Germinal center (tissue), 1 donor: ENCODE measurements at places on chromosomes 11 and 22.
A peak's percentile ranks its signal among the peaks of the same experiment; 100 is the strongest.

- no peak for DNase-seq
Measured at GRCh38 chr11:84496122-84496521, 1131.0 kb downstream of the DLG2 start.

- no peak for DNase-seq
Measured at GRCh38 chr11:108825381-108825780, 160.5 kb downstream of the DDX10 start.

DNA sequence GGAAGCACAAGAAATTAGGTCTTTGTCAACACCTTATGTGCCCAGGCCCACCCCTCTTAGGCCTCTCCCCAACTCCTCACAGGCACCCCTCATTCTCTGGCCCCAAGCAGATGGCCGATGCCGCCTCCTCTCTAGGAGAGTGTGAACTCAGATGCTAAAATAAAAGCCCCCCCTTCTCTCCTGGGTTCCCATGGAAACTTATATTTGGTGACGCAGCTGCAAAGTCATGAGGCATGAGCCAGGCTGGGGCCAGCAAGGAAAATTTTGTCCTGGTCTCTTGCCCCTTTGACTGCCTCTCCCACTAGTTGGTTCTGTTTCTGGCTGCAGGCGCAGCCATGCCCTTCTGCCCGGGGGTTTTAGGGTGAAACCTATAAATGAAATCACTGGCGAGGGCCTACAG, 11.8 kb downstream of the RCOR2 start:
- DNase-seq, result no peak

- DNase-seq, result no peak
Measured at GRCh38 chr11:60345489-60345888, 18.4 kb downstream of the MS4A6E start.

GRCh38 chr22:43226377-43227238, 39.7 kb upstream of the TTLL12 start:
- DNase-seq, result no peak

DNA sequence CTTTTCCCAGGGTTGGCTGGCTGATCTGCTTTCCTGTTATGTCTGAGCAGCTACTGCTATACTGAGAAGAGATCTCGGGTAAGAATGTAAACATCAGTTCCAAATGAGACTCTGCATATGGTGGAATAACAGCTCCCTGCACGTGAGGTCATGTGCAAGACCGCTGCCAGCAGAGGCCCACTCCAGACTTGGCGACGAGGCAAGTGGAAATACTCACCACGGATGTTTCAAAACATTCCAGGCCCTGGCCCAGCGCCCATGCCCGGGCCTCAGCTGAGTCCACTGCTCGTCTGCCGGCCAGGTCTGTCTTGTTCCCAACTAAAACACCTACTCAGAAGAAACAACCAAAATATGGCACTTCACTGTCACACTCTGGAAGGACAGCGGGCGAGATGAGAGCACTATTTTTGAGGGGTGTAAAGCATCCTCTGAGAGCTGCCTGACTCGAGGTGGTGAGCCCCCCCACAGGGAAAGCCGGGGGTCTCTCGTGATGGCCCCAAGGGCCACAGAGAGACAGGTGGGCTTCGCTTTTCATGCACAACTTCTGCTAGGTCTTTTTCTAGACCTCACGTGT, 13.1 kb downstream of the IFT27 start:
- no peak for DNase-seq

GRCh38 chr11:84909740-84910139, 717.4 kb downstream of the DLG2 start:
- no peak for DNase-seq

DNA sequence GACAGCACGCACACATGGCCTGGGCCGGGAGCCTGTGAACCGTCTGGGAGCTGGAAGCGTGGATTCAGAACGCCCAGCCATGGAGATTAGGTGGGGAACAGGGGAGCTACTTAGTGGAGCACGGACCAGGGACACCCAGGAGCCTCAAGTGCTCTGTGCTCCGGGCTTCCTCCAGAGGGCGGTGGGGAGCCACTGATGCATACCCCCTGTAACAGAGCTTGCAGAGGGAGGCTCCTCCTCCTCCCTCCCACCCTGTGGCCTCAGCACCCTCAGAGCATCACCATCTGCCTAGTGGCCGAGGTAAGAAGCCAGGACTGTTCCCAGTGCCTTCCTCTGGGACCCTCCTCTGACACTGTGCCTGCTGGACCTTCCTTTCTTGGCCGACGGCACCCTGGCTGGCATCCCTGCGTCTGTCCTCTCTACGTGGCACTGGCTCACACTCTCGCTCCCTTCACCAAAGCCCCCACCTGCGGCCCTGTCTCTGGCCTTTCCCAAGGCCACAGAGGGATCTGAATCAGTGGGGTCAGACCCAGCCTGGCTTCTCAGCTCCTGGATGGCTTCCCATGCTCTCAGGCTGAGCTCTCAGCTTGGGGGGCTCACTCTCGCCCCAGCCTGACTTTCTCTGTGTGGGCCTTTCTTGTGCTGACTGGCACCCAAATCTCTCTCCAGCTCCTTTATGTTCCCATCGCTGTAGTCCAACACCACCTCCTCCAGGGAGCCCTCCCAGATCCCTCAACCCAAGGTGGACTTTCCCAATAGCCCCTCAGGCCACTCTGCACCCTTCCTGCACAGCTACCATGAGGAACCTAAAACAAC, 780.9 kb downstream of the BRD1 start:
- DNase-seq, result peak; percentile 71

GRCh38 chr11:130653838-130654636, 205.6 kb downstream of the ADAMTS15 start:
- no peak for DNase-seq

DNA sequence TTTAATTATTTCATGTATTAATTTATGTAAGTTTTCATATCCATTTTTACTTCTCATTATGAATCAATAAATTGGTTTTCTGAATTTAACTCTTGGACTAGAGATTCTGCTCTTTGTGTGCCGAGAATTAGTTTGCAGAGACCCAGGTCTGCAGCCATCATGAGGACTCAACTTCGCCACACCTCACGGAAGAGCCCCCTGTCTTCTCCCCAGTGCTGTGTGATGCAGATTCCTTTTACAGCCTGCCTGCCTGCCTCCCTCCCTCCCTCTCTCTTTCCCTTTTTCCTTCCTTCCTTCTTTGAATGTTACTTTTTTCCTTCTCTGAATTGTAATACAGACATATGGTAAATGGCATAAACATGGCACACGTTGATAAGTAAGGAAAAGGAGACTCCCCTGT, 947.7 kb downstream of the TBC1D22A start:
- DNase-seq, result no peak

GRCh38 chr11:133681901-133682300, 149.6 kb upstream of the OPCML start:
- no peak for DNase-seq

- no peak for DNase-seq
Measured at GRCh38 chr11:28106353-28107043, 1.5 kb downstream of the KIF18A start.

- DNase-seq, result no peak
Measured at GRCh38 chr11:125925247-125925740, 20.6 kb upstream of the VSIG10L2 start.

- DNase-seq, result no peak
Measured at GRCh38 chr22:37768273-37768672, 39.5 kb upstream of the GCAT start.

GRCh38 chr11:115920841-115921480, 416.7 kb upstream of the CADM1 start:
- DNase-seq, result no peak

GRCh38 chr11:86431258-86431657, 56.6 kb downstream of the CCDC81 start:
- no peak for DNase-seq

DNA sequence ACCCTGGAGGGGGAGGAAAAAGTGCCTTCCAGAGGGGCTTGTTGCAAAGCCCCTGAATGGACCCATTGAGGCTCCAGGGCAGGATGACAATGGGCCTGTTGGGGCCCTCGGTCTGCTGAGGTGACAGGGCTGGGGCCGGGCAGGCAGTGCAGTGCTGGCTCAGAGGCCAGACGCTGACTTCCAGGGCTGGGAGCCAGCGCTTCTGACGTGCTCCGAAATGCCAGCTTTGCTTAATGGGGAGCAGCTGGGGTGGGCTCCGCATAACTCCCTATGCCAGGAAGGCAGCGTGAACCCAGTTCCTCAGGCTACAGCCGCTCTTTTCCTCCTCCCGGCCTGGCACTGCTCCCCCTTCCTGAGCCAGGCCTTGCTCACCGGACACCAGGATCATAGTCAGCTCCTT, 17.7 kb downstream of the NAV2 start:
- no peak for DNase-seq

GRCh38 chr11:126701520-126701897, 299.1 kb downstream of the KIRREL3 start:
- DNase-seq, result no peak

GRCh38 chr11:129590030-129590752, 214.5 kb downstream of the BARX2 start:
- DNase-seq, result no peak

DNA sequence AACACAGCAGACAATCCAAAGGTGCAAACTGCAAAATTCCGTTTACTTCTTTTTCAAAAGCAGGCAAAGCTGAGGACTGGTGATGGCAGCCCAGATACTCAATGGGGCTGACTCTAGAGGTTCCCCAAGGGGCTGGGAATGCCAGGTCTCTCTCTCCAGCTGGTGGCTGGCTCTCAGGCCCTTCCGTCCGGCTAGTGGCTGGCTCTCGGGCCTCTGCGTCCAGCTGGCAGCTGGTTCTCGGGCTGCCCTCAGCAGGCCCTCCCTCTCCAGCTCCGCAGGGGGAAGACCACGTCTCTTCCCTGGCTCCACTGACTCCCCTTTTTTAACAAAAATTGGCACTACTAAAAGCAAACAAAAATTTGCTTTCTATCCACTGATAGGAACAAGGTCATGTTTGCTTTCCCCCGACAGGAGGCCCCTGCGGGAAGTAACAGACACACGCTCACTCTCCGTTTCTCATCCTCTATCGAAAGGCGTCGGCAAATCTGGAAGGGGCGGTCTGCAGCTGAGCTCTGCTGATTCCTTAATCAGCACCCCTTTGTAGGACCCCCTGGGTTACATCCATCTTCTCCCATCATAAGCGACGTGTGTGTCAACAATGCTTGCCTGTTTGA, 381.4 kb downstream of the BRD1 start:
- DNase-seq, result no peak

GRCh38 chr11:8760896-8761295, 78.3 kb downstream of the RPL27A start:
- no peak for DNase-seq

DNA sequence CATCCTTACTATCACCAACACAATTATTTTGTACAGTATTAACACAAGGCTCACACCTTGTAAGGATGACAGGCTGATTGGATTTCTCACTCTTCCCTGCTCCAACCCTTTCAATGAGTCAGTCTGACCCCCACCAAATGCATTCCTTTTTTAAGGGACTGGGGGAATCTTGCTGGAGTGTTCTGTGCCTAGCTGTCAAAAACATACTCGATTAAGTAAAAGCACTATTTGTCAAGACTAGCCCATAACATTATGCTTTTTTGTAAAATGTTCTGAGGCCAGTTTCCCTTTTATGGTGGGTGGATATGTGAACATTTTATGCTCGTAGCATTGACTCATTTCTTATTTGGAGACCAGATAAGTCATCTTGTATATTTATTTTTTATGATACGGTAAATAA, 87.2 kb downstream of the PDHX start:
- no peak for DNase-seq

DNA sequence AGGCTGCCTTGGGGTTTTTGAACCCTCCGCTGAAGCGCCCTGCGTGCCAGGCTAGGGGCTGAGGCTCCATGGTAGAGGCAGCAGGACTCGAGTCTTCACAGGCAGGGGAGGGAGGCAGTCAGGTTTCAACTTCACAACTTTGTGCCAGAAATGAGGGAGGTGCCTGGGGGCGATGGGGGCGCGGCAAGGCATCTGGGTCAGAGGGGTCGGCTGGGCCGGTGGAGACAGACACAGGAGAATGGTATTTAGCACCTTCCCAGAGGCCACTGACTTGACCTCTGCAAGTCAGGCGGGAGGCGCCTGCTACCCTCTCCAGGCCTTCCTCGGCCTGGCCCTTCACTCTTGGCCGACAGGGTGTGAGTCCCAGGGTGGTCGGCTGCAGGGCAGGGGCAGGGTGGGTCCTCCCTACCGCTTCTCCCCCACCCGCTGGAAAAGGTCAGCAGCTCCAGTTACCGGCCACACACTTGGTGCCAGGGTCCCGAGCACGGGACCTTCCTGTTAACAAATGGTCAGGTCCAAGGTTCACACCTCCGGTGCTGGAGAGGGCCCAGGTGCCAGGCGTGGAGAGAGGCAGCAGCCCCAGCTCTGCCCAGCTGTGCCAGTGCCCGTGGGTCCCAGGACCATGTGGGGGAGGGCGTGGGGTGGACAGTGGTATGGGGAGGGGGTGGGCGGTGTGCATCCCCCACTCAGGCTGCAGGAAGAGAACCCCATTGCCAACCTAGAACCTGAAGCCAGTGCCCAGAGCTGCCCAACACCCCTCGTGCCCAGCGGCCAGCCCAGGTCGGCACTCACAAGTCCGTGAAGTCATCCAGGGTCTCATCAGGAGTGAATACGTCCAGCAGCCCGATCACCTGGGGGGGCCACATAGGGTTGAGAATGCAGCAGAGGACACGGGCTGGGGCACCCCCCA, 3.8 kb downstream of the MAPK12 start:
- no peak for DNase-seq

DNA sequence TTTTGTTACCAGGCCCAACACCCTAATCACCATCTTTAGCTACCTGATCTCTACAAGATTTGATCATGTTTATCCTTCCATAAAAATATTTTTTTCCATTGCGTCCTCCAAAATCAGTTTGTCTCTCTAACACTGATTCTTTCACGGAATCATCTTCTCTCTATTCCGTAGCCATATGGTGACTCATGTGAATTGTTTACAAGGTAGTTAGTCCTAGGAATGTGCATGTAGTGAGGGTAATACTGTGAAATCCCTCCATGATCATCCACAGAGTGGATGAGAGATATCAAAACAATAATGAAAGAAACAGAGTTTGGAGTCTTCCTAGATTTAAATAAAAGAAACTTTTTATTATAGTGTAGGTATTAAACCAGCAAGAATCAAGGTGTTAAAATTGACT, 230.2 kb downstream of the METTL15 start:
- no peak for DNase-seq
